Cerebellar nuclear complex (tissue), 1 donor: ENCODE measurements at places on chromosomes 12 and 14.

- no peak for DNase-seq
Observed at GRCh38 chr14:51824191-51824590, 36.2 kb upstream of the GNG2 start.

DNA sequence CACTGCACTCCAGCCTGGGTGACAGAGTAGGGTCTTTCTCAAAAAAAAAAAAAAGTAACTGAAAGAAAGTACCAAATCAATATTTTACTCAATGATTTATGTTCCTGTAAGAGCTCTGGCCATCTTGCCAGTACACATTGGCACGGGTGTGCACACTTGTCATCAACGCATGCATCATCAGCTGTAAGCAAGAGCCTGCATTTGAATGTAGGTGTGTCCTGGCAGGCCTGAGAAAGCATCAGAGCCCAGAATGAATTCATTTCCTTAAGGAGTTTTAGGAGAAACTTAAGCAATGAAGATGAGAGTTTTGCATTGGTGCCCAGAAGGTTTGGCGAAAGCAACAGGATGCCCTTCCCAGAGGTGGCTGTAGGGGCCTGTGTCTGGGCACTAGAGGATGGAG, 88.5 kb upstream of the FZD10 start:
- DNase-seq = no peak

- no peak for DNase-seq
Observed at GRCh38 chr12:106226884-106227640, 20.8 kb downstream of the CKAP4 start.

DNA sequence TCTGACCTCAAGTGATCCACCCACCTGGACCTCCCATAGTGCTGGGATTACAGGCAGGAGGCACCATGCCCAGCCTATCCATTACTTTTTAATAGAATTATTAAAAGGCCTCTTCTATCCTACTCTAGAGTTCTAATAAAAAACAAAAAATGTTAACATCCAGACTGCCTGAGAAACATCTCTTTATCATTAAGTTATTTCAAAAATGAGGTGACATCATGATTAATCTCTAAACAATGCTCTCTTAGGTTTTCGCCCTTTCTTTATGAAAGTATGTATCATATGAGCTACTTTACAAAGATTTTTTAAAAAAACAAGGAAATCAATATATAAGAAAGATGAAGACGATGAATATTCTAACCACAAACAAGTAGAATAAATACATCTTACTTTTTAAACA, 52.6 kb downstream of the FGD6 start:
- DNase-seq = no peak

GRCh38 chr14:58769011-58769643, 131.4 kb downstream of the DACT1 start:
- DNase-seq = no peak

DNA sequence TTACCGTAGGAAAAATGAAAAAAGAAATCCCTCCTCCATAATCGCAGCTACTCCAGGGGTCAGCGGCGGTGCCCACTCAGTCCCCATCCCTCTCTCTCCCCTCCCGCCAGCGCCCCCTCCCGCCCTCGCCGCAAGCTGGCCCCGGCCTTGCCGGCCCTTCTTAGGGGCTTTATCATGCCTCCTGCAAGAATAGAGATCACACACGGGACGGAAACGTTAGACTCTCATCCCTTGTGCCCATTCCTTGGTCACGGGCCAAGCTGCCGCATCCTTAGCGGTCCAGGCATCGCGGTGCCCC, 692 bp upstream of the COX14 start:
- DNase-seq = no peak

DNA sequence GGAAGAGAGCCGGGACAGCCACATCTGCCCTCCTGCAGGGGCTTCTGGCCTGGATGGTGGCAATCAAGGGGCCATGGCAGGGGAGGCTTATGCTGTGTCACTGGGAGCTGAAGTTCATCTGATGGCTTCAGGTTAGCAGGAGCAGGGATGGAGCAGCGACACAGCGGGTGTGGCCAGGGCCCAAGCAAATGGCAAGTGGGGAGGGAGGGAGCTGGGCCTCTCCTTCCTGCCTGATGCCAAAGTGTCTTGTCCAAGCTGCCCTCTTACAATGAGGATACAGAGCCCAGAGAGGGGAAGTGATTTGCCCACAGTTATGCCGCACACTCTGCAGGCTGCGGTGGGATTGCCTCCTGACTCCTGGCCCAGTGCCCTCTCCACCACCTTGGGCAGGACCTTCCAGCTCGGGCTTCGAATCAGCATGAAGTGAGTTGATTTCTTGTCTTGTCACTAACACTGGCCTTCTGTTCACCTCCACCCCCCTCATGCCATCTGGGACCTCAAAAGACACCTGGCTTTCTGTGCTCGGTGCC, 51.3 kb downstream of the IQSEC3 start:
- DNase-seq = peak; percentile 19

DNA sequence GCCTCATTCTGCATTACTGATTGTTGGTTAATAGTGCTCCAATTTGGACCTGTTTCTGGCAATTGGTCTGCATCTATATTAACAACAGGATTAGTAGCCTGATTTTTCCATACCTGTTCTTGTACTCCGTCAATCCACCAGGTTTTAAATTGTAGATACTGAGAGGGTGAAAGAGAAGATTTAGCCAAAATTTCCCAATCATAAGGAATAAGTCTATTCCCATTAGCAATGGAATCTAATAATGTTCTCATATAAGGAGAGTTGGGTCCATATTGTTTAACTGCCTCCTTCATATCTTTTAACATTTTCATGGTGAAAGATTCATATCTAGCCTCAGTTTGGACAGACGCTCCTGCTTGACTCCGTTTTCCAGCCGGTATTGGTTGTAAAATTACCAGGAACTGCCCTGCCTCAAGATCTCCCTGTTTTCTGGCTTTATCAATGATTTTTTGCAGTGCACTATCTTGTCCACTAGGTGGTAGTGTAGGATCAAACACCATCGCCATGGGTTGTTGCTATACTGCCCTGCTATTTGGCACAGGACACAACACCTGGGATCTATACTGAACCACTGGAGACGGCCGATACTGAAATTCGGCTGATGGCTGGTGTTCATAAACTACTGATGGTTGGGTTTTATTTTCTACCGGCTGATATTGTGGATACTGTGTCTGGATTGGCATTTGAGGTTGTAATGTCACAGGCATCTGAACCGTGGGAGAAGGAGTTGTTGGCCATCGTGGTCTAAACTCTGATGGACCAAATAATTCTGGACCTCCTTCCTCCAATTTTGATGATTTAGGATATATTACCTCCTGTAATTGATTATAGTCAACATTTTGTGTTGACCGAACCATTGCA, 25.2 kb downstream of the DHRS4L2 start:
- DNase-seq = peak; percentile 32

GRCh38 chr12:132066345-132066685, 77.8 kb downstream of the DDX51 start:
- no peak for DNase-seq

DNA sequence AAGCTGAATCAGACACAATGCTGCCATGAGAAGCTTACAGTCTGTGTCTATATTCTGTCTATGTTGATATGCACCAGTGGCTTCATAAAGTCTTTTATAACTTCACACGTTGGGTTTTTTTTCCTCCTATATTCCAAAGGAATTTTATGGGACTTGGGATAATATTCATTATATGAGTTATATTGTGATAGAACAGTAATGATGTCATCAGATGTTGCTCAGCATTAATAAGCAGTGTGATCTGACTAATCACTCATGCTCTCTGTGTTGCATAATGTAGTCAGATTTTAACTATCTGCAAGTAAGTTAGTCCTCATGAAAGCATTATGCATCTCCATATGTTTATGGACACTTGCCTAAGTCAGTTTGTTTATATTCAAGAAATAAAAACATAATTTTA, 159.6 kb downstream of the PLCZ1 start:
- DNase-seq = no peak

- DNase-seq = no peak
Observed at GRCh38 chr12:117857632-117858612, 110.9 kb downstream of the KSR2 start.

GRCh38 chr14:105313381-105314286, 914 bp upstream of the PACS2 start:
- no peak for DNase-seq
